CD4-positive, alpha-beta T cell treated with Interleukin-4 for 1 hour (primary cell): ENCODE measurements at places on chromosomes 12 and 14.

DNA sequence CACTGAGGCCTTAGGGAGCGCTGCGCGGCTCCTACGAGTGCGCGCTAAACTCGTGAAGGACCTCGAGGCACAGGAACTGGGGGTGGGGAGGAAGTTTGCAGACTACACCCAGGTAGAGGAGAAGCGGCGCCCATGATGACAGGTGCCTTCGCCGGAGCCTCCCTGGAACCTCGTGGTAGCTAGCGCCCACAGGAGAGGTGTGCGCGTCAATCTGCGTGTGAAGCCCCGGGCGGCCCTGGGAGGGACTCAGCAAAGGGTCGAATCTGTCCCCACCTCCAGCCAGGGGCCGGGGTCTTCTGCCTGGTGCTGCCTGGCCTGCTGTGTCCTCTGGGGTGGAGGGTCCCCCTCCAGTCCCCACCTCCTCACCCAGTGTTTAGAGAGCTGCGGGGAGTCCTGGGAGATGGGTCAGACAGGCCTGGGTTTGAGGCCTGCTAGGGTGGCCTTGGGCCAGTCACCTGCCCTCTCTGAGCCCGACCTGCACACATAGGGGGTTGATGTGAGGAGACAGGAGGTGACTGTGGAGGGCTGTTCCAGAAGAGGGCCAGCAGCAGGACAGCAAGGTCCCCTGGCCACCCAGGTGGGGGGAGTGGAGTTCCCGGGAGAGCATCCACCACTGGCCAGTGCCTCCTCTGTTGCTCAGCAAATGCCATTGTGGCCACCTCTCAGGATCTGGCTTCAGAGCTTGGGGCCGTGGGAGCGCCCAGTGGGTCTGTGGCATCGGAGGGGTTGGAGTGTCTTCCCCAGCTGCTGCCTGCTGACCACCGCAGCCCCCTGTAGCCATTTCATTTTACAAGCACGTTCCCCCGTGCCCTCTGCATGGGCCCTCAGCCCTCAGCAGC is 20.2 kb upstream of the KIF26A start:
- DNase-seq = no peak

DNA sequence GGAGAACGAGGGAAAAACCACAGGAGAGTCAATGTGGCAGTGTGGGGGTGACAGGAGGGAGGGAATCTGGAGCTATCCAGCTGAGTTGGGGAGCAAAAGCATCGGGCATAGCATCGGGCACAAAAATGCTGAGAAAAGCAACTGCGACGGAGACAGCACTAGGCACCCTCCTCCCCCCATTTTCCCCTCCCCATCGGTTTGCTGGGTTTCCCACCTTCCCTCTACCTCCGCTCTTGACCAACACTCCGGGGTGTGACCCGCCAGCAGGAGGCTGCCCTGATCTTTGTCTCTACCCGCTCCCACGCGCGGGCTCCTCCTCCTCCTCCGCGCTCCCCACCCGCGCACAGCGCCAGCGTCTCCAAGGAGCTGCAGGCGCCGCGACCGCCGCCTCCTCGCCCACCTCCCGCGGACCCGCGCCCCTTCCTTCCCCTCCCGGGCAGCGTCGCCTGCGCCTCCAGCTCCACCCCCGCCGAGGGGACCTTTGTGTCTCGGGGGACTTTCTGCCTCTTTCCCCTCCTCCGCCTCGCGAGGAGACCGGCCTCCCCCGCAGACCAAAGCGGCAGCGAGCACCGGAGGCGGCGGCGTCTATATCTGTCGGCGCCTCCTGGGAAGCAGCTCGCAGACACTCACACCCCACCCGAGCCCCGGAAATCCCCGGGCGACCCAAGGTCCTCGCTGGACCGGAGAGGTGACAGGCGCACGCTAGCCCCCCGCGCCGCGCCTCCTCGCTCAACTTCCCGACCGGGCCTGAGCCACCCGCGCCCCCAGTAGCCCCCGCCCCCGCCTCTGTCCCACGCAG is 920 bp downstream of the CDK17 start:
- DNase-seq = peak; percentile 82

DNA sequence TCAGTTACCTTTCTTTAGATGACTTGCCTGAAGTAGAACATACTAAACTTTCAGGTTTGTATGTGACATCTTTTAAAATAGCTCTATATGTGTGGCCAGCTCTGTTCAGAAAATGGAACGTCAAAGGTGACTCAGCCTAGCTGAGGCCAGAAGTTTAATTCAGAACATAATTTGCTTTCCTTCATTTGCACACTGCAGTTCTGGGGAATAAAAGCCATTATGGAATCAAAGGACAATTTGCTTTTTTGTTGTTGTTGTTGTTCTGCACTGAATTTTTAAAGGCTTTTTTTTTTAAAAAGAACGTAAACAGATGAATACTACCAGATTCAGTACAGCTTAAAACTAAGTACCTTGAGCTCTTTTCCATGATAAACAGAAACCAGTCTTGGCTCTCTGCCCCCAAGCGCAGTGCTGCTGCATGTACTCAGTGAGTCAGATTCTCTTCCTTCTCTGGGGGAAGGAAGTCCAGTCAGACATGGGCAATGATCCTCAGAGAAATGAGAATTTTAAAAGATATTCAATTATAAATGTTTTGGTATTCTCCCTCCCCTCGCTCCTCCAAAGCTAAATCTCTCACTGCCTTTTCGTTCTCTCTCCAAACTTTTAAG is 644.2 kb downstream of the NOVA1 start:
- no peak for DNase-seq

- no peak for DNase-seq
These were observed 18.1 kb downstream of the SUSD6 start for GRCh38 chr14:69629225-69630127.

GRCh38 chr12:111393700-111394300 is 11.9 kb upstream of the SH2B3 start:
- peak; percentile 66 for DNase-seq

DNA sequence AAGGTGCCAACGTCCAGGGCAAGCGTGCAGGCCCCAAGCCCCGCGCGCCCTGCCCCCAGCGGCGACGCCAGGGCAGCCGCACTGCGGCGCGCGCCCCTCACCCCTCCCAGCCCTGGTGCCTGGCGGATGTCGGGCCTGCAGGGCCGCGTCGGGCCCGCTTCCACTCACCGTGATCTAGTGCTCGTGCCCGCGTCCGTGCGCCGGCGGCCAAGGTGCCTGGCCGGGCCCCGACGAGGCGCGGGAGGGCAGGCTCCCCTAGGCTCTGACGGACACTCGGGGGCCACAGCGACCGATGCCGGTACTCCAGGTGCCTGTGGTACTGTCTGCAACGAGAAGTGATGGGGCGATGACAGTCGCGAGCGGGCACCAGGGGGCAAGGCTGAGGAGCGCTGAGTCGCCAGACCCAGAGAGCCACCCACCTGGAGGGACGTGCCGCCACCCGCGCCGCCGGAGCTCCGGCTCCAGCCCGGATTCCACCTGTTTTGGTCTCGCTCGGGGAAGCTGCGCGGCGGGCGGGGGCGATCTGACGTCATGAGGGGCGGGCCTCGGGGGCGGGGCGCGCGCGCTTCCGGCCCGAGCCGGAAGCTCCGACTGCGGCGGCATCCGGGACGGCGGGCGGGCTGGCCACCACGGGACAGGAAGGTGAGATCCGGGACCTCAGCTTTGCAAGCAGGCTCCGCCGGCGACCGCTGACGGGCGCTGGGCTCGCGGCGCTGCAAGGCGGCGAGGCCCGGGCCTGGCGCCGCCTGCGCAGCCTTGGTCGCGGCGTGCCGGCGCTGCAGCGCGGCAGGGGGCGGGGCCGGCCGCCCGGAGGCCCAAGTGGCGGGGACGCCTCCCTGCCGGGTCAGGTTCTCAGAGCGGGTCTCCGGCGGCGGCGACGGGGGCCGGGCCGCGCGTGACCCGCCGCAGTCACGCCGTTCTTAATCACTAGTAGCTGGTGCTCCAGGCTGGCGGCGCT is at the start of the genes LYSET and MOAP1:
Gene LYSET, plus strand, starts transcription at position 927 of the 958 bp plus-strand sequence. CDS start 89 bp downstream, outside the sequence.
Gene MOAP1, minus strand, starts transcription at position 507 of the 958 bp plus-strand sequence. CDS start 655 bp downstream, outside the sequence.
- DNase-seq = peak; percentile 94

DNA sequence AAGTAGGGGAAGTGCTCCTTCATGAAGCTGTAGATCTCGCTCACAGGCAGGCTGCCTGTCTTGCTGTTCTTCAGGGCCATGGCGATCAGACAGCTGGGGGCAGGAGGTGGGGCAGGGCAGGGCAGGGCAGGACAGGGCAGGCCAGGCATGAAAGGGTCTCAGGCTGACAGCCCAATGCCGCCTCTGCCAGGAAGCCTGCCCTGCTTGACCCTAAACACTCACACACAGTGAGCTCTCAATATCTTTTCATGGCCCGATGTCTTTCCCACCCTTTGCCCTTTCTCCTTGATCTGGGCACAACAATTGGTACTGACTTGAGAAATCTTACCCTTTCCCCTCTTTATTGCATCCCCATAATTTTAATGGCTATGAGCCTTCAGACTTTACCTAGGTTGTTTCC is 22.4 kb downstream of the FOXN4 start:
- DNase-seq = no peak

DNA sequence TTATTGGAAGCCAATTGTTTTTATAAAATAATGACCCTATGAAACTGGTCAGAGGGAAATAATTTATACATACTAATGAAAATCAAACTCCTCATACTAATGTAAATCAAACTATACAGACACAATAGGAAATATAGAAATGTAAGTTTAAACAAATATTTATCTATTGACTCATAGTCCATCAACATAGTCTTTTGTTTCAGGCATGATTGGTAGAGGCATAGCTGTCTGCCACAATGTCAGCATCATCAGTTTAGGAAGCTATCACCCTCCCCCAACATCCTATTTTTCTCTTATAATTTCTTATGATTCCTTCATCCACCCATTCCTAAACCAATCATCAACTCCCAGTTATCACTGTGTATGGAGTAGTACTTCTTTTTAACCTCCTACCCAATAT is 117.7 kb downstream of the SLC38A6 start:
- no peak for DNase-seq

GRCh38 chr12:70154087-70154638 is 89.1 kb upstream of the CNOT2 start:
- DNase-seq = no peak

- no peak for DNase-seq
These were observed 56.5 kb upstream of the AMN1 start for GRCh38 chr12:31785318-31785717.

GRCh38 chr14:104443391-104444158 is 136.0 kb upstream of the C14orf180 start:
- no peak for DNase-seq

GRCh38 chr12:8544295-8544694 is 3.6 kb upstream of the CLEC4E start:
- peak; percentile 74 for DNase-seq

DNA sequence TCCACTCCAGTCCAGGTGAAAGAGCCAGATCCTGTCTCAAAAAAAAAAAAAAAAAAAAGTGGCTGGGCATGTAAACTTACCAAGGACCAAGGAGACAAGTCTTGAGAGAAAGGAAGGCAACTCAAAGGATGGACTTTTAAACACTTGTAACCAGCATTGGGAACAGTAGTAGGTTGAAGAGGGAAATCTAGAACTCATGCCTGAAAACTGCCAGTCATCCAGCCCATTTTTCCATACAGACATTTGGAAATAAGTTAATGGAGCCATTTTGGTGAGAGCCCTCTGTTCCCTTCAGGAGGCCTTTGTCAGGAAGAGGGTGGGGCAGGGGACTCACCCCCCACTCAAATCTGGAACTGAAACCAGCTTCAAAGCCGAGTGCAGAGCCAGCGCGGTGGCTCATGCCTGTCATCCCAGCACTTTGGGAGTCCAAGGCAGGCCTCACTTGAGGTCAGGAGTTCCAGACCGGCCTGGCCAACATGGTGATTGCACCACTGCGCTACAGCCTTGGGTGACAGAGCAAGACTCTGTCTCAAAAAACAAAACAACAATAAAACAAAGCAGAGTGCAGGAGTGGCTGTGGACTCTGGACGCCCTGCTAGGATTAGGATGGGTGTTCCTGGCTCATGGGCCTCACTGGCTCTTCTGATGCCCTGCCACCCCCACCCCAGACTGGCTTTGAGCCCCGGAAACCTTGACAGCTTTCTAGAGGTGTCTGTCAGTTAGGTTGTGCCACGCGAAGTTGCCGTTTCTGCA is 1.6 kb upstream of the MLXIP start:
- peak; percentile 35 for DNase-seq

DNA sequence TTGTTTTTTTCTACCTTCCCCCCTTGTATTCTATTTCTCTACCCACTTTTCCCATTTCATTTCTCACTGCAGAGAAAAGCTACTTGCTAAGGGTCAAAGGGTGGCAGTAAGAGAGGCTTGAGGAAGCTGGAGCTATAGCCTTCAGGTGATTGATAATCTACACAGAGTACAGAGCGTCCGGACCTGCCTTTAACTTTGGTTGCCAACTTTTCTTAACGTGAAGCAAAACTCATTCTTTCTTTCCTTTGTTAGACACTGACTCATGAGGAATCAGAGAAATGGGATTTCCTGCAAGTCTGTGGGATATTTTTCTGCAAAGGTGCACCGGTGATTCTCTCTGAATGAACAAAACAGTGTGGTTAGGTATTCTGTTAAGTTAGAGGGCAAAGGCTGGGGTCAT is 133.3 kb downstream of the RMST start:
- DNase-seq = no peak

DNA sequence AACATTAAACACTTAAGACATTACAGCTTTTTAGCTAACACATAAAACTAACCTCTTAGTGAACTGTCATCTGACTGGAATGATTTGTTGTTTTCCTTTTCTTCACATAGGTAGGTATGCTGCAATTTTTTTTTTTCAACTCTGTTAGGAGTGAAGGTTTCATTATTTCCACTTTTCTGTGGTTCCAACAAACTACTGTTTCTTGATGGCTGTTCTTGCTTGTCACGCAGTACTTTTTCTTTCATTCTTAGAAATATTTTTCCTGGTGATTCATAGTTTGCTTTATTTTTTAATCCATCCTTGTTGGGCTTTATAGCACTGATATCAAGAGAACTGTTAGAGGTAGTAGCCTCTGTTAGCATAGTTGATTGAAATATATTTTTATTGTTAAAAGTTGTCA is 6.3 kb downstream of the MIS18BP1 start:
- no peak for DNase-seq

GRCh38 chr14:50083467-50084337 is 32.7 kb downstream of the VCPKMT start:
- DNase-seq = peak; percentile 55

- peak; percentile 78 for DNase-seq
These were observed 8.8 kb upstream of the GNPTAB start for GRCh38 chr12:101839324-101840283.

DNA sequence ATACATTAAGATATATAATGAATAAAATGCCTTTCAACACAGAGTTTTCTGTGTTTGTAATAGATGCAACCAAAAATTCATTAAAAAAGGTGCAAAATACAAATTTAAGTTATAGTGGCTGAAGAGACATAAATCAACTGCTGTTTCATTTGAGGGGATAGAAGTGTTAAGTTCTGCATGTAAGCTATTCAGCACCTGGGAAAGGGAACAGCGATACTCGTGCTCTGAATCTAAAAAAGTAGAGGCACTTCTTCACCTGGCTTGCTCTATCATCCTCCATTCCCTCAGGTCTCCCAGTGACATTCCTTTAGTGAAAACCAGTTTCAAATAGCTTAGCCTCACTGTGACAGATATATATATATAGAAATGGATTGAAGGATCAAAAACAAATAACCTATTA is 222.6 kb downstream of the ACSS3 start:
- DNase-seq = no peak

- no peak for DNase-seq
These were observed 105.8 kb upstream of the ATXN7L3B start for GRCh38 chr12:74431801-74432200.

GRCh38 chr12:128336204-128337070 is 69.5 kb downstream of the TMEM132C start:
- no peak for DNase-seq

GRCh38 chr14:54829486-54830224 is 73.0 kb downstream of the GCH1 start:
- DNase-seq = no peak
